ENCODE measurements at places on chromosomes 4 and X. TPM values are rescaled to one million over a fixed set of nuclear protein-coding genes. Genes with fewer than 3 reads are reported as not detected.

DNA sequence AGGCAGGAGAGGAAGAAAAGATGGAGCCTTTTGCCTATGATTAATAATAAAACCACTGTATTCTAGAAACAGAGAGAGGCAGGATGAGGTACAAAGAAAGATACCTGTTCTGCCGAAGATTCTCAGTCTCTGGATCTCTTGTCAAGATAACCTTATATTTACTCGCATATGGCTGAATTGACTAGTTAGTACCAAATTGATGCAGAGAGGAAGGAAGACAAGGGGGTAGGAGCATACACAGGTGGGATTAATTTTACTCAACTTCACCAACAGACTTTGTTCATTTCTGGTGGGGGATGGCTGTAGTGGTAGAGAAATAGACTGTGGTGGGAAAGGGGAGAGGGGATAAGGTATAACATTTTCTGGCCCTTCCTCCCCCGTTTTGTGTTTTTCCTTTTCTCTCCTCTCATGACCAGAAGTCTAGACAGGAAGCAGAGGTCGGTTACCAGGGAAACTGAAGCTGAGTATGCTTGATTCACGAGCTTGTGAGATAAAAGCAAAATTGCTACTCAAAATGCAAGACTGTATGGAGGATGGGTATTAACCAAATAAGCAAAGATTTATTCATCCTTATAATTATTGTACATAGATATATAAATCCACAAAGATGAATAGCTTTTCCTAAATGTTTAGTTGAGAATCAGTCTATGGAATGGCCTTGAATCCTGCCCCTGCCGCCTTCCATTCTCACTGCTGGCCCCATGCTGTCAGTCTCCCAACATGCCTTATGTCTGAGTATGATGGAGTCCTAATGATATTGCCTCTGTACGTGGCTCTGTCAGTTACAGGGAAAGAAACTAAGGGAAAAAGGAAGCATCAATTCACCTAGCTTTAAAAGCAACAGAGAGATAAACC lies 17.8 kb upstream of the PAGE2B start:
- DNase-seq: no peak
- no peaks in the 10 kb centered on the region for H3K36me3 ChIP-seq
- peaks cover 68% of the 10 kb centered on the region for H3K27me3 ChIP-seq
- no peak overlapping the region for H3K4me3 ChIP-seq

DNA sequence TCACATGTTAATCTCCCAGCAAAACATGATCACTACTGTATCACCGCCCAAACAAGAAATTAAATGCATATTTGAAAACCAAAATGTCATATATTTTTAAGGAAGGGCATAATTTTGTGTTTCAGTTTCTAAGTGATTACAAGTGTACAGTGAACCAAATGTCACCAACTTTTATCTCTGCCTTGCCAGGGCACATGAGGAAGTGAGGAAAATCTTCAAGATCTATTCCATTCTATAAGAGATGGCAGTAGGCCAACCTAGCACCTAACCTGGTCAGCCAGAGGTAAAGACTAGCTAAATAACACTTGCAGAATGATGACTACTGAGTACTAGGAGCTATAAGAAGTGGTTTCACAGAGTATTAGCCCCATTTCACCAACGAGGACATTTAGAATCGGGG lies 107.2 kb downstream of the ATP11C start:
- no peak overlapping the region for H3K4me3 ChIP-seq
- no peak for DNase-seq
- H3K4me1 ChIP-seq: peaks cover 8% of the 10 kb centered on the region

AFM gene
- not detected for total RNA-seq

MAGEA10 gene
- not detected for total RNA-seq

- H3K27me3 ChIP-seq: peaks cover 12% of the 10 kb centered on the region
- peak overlapping the region; percentile 88 for H3K27ac ChIP-seq
- no peak for DNase-seq
- H3K4me1 ChIP-seq: no peaks in the 10 kb centered on the region
Observed at GRCh38 chrX:154515090-154515965, 704 bp downstream of the FAM3A start.

- peak overlapping the region; percentile 96 for H3K4me3 ChIP-seq
- H3K4me1 ChIP-seq: peaks cover 15% of the 10 kb centered on the region
- H3K27me3 ChIP-seq: no peaks in the 10 kb centered on the region
- H3K36me3 ChIP-seq: peaks cover 5% of the 10 kb centered on the region
- no peak for DNase-seq
Observed at GRCh38 chr4:139175646-139176301, 1.2 kb downstream of the ELF2 start.

GRCh38 chr4:153579872-153580271 lies 104.2 kb upstream of the TLR2 start:
- H3K36me3 ChIP-seq: peaks cover under 1% of the 10 kb centered on the region
- H3K27me3 ChIP-seq: no peaks in the 10 kb centered on the region
- DNase-seq: no peak
- no peaks in the 10 kb centered on the region for H3K4me1 ChIP-seq

- H3K36me3 ChIP-seq: no peaks in the 10 kb centered on the region
- no peaks in the 10 kb centered on the region for H3K27me3 ChIP-seq
- no peak overlapping the region for H3K27ac ChIP-seq
Observed at GRCh38 chr4:56698329-56698728, 17.2 kb upstream of the HOPX start.

PHF8 gene
- 22.5 TPM for total RNA-seq

- DNase-seq: no peak
- H3K36me3 ChIP-seq: no peaks in the 10 kb centered on the region
- no peak overlapping the region for H3K27ac ChIP-seq
- no peaks in the 10 kb centered on the region for H3K27me3 ChIP-seq
- H3K4me3 ChIP-seq: no peak overlapping the region
- H3K4me1 ChIP-seq: no peaks in the 10 kb centered on the region
Observed at GRCh38 chrX:139508099-139508498, 22.4 kb upstream of the F9 start.

DNA sequence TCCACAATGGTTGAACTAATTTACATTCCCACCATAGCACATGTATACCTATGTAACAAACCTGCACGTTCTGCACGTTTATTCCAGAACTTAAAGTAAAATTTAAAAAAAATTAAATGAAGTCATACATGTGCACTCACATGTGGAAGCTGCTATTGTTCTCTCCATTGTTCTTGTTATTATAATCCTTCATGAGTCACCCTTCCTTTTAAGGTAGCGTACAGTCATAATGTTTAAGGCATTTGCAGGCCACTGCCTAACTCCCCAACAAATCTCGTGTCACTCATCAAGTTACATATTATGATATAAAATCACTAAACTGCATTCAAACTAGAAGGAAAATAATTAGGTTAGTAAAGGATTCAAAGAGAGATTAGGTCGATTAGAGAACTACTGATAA lies 63.6 kb downstream of the SLC7A11 start:
- DNase-seq: peak; percentile 31
- H3K4me3 ChIP-seq: no peak overlapping the region
- H3K27ac ChIP-seq: no peak overlapping the region

GRCh38 chr4:77600521-77601451 lies 4.8 kb upstream of the CXCL13 start:
- H3K27me3 ChIP-seq: no peaks in the 10 kb centered on the region
- H3K27ac ChIP-seq: peak overlapping the region; percentile 29
- DNase-seq: peak; percentile 56
- H3K4me1 ChIP-seq: peaks cover 23% of the 10 kb centered on the region

- DNase-seq: no peak
- no peaks in the 10 kb centered on the region for H3K4me1 ChIP-seq
- no peaks in the 10 kb centered on the region for H3K36me3 ChIP-seq
- H3K27ac ChIP-seq: no peak overlapping the region
Observed at GRCh38 chr4:92249541-92249940, 54.2 kb upstream of the GRID2 start.

DNA sequence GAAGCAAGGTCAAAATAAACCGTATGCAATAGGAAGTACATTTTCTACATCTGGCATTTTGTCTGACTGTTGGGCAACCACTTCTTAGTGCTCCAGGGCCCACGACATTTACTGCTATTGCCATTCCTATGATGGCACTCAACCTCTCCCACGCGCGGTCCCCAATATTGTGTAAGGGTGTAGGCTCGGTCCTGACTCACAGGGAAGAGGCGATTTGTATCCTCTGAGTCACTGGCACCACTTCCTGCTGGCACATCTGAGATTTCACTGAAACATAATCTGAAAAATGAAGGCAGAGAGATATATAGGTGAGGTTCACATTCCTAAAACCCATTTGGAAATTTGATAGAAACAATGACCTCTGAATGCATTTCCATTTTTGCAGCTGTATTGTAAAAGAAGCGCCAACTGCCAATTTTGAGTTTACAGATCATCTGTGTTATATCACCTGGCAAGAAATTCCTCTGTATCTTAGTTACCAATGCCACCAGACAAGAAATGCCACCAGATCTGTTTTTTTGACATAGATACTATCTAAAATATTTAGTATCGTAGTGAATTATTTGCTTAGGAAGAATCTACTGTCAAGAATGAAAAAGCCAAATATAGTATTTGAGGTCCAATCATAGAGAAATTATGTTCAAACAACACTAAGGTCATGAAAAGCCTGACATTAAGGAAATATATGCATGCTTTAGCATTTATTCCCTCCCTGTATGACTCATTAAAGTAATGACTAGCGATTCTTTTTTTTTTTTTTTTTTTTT lies 9.8 kb downstream of the EREG start:
- H3K36me3 ChIP-seq: peaks cover under 1% of the 10 kb centered on the region
- H3K4me1 ChIP-seq: peaks cover 38% of the 10 kb centered on the region
- peak overlapping the region; percentile 97 for H3K27ac ChIP-seq
- H3K27me3 ChIP-seq: no peaks in the 10 kb centered on the region
- peak; percentile 100 for DNase-seq
- H3K4me3 ChIP-seq: peak overlapping the region; percentile 71

DNA sequence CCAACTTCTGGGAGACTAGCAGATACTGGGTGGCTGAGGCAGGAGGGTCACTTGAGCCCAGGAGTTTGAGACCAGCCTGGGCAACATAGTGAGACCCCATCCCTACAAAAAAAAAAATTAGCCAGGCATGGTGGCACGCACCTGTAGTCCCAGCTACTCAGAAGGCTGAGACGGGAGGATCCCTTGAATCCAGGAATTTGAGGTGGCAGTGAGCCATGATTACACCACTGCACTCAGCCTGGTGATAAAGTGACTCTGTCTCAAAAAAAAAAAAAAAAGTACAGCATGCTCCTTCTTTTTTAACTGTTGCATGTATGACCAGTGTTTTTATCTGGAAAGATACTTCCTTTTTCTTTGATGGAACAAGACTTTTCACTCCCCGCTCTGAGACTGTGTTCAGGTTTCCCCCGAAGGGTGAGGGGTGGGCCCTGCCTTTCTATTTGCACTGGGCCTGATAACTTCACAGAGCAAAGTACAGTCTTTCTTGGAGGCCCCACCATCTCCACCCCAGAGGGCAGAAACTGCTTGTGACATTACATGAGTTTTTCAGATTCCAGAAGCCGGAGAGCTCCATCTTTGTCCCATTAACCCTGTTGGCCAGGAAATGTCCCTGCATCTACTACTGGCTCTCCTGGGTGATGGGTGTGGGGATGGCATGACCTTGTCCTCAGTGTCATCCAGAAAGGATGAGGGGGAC lies 35.2 kb downstream of the NYX start:
- no peak overlapping the region for H3K4me3 ChIP-seq
- no peaks in the 10 kb centered on the region for H3K4me1 ChIP-seq
- no peak overlapping the region for H3K27ac ChIP-seq
- no peaks in the 10 kb centered on the region for H3K27me3 ChIP-seq

DNA sequence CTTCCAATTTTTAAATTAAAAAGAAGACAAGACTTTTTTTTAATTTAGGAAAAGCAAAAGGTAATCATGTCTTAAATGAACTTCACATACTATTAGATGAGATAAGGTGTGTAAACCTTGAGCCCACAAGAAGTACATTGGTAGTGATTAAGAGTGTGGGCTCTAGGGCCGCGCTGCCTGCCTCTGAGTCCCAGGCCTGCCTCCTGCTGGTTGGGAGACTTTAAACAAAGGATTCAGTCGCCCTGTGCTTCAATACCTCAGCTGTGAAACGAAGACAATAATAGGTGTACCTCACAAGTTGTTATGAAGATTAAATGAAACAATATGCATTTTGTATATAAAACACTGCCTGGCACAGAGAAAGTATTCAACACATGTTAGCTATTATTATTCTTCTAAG lies 95.9 kb upstream of the MYOZ2 start:
- H3K27ac ChIP-seq: no peak overlapping the region
- no peaks in the 10 kb centered on the region for H3K27me3 ChIP-seq
- no peak overlapping the region for H3K4me3 ChIP-seq
- peak; percentile 17 for DNase-seq
- H3K36me3 ChIP-seq: no peaks in the 10 kb centered on the region

KLB gene
- total RNA-seq: not detected

Data from MCF 10A (cell line).